H9 (cell line): ENCODE measurements at places on chromosomes 7 and 10.
A peak's percentile ranks its signal among the peaks of the same experiment; 100 is the strongest.

DNA sequence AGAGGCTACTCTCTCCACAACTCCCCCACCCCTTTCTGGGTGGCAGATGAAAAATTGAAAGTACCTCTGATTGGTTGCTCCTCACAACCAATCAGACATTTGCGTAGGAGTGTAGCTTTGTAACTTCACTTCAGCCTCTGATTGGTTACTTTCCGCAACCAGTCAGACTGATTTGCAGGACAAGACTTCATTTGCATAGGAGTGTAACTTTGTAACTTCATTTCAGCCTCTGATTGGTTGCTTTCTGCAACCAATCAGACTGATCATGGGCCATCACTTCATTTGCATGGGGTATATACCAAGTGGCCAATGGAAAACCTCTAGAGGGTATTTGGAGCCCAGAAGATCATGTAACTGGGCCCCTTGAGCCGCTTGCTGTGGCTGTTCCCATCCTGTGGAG is 25.6 kb downstream of the CDNF start:
- H3K27ac ChIP-seq, result no peak overlapping the region
- no peaks in the 10 kb centered on the region for H3K27me3 ChIP-seq
- no peaks in the 10 kb centered on the region for H3K4me1 ChIP-seq
- no peaks in the 10 kb centered on the region for H3K36me3 ChIP-seq

GRCh38 chr7:118330388-118330787 is 105.9 kb downstream of the ANKRD7 start:
- DNase-seq, result no peak
- no peak overlapping the region for H3K4me3 ChIP-seq
- H3K4me1 ChIP-seq, result no peaks in the 10 kb centered on the region
- H3K27ac ChIP-seq, result no peak overlapping the region
- H3K36me3 ChIP-seq, result no peaks in the 10 kb centered on the region
- no peaks in the 10 kb centered on the region for H3K27me3 ChIP-seq

GRCh38 chr10:112151524-112152039 is 32.0 kb downstream of the GPAM start:
- DNase-seq, result no peak
- H3K27ac ChIP-seq, result no peak overlapping the region
- no peaks in the 10 kb centered on the region for H3K27me3 ChIP-seq
- H3K4me3 ChIP-seq, result no peak overlapping the region

- H3K27ac ChIP-seq, result no peak overlapping the region
- H3K27me3 ChIP-seq, result no peaks in the 10 kb centered on the region
- H3K4me1 ChIP-seq, result no peaks in the 10 kb centered on the region
- no peaks in the 10 kb centered on the region for H3K36me3 ChIP-seq
- no peak for DNase-seq
Observed at GRCh38 chr10:59578741-59579140, 130.9 kb downstream of the SLC16A9 start.

- peaks cover 2% of the 10 kb centered on the region; the same call in 1 of the 2 replicates for H3K4me1 ChIP-seq
- DNase-seq, result no peak
- no peak overlapping the region for H3K4me3 ChIP-seq
- no peaks in the 10 kb centered on the region for H3K36me3 ChIP-seq
Observed at GRCh38 chr10:113553149-113553548, 296 bp downstream of the HABP2 start.

GRCh38 chr7:42662862-42663261 is 249.0 kb downstream of the C7orf25 start:
- peaks cover 5% of the 10 kb centered on the region; the same call in 2 of the 3 replicates for H3K36me3 ChIP-seq
- DNase-seq, result no peak
- no peaks in the 10 kb centered on the region for H3K27me3 ChIP-seq
- no peak overlapping the region for H3K4me3 ChIP-seq

- H3K4me1 ChIP-seq, result peaks cover 12% of the 10 kb centered on the region; the same call in 1 of the 2 replicates
- H3K36me3 ChIP-seq, result no peaks in the 10 kb centered on the region
- H3K27me3 ChIP-seq, result no peaks in the 10 kb centered on the region
- H3K27ac ChIP-seq, result peak overlapping the region; percentile 88
Observed at GRCh38 chr10:96310321-96310669, 6.1 kb downstream of the DNTT start.

- H3K4me1 ChIP-seq, result peaks cover 2% of the 10 kb centered on the region
- H3K36me3 ChIP-seq, result no peaks in the 10 kb centered on the region
- H3K27ac ChIP-seq, result no peak overlapping the region
Observed at GRCh38 chr10:93462881-93463280, 19.3 kb downstream of the MYOF start.

DNA sequence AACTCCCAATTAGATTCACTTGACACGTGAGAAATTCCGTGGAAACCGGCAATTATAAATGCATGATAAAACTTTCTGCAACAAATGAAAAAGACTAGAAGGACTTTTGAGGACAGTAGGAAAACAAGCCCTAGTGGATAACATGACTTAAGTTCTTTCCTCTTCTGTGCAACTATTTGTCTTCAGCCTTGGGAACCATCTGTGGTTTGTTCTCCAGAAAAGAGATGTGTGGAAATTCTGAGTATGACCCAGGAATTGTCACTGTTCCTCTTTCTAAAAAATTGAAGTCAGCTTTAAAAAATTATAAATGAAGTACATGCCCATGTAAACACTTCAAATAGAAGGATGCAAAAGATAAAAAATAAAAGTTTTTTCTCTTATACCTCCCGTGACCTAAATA is 128.6 kb upstream of the SVIL start:
- no peak for DNase-seq
- H3K4me1 ChIP-seq, result no peaks in the 10 kb centered on the region
- H3K27me3 ChIP-seq, result no peaks in the 10 kb centered on the region
- H3K36me3 ChIP-seq, result no peaks in the 10 kb centered on the region
- no peak overlapping the region for H3K4me3 ChIP-seq

- no peak overlapping the region for H3K4me3 ChIP-seq
- no peaks in the 10 kb centered on the region for H3K27me3 ChIP-seq
- no peak for DNase-seq
Observed at GRCh38 chr7:5495581-5496375, 72.1 kb upstream of the TNRC18 start.

DNA sequence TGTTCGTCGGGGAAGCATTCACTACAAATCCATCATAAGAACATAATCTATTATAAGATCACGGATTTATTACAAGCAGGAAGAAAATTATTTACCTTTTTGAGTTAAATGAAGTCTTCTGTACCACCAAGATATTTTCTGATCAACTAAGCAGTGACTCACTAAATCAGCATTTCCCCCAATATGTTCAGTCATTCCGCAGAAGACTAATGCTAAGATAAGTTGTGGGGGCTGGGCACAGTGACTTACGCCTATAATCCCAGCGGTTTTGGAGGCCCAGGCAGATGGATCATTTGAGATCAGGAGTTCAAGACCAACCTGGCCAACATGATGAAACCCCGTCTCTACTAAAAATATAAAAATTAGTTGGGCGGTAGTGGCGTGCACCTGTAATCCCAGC is 144.2 kb upstream of the EGR2 start:
- no peak for DNase-seq
- H3K36me3 ChIP-seq, result no peaks in the 10 kb centered on the region; the same call in 2 of the 3 replicates
- no peak overlapping the region for H3K4me3 ChIP-seq

DNA sequence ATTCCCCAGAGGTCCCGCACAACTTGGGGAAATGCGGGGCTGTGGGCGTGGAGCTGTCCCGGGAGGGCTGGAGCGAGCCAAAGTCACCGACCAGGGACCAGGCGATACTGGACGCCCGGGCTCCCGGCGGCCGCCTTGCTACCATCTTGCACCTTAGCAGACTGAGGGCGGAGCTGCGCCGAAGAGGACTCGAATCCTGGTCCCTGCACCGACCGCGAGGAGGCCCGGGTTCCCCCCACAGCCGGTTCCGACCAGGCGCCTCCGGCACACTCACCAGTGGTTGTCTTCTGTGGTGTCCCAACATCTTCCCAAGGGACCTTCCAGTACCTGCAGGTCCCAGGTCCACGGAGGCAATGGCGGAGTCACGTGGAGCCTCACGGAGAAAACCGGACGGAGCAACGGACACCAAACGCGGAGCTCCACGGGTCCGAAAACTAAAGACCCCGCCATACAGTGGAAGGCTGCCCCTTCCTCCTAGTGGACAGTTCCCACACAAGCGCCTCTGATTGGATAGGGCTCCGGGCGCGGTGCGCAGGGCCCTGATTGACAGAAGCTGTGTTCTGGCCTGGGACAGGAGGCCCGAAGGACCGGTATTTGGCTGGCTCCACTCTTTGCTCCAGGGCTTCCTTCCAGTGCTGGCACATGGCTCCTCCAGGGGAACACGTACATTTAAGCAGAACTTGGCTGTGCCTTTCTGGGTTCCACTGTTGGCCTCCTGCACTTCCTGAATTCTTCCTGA is 124.6 kb upstream of the ZNF479 start:
- peaks cover 15% of the 10 kb centered on the region for H3K36me3 ChIP-seq
- no peak overlapping the region for H3K4me3 ChIP-seq
- no peak overlapping the region for H3K27ac ChIP-seq
- H3K4me1 ChIP-seq, result no peaks in the 10 kb centered on the region
- H3K27me3 ChIP-seq, result no peaks in the 10 kb centered on the region
